ENCODE measurements at places on chromosomes 6 and 20.

GRCh38 chr6:73830119-73830518 lies 134.1 kb downstream of the CD109 start:
- DNase-seq, result no peak

- no peak for DNase-seq
These were observed 616 bp downstream of the CHMP4B start for GRCh38 chr20:33811776-33812151.

GRCh38 chr6:41027799-41028560 lies 11.0 kb downstream of the UNC5CL start:
- DNase-seq, result no peak

- no peak for DNase-seq
These were observed 53.9 kb downstream of the DHX35 start for GRCh38 chr20:39016041-39016440.

- no peak for DNase-seq
These were observed 47.1 kb upstream of the GATA5 start for GRCh38 chr20:62522748-62523396.

- no peak for DNase-seq
These were observed 78.7 kb downstream of the SLC2A10 start for GRCh38 chr20:46787991-46788762.

- DNase-seq, result no peak
These were observed 276.5 kb upstream of the CITED2 start for GRCh38 chr6:139650941-139651340.

DNA sequence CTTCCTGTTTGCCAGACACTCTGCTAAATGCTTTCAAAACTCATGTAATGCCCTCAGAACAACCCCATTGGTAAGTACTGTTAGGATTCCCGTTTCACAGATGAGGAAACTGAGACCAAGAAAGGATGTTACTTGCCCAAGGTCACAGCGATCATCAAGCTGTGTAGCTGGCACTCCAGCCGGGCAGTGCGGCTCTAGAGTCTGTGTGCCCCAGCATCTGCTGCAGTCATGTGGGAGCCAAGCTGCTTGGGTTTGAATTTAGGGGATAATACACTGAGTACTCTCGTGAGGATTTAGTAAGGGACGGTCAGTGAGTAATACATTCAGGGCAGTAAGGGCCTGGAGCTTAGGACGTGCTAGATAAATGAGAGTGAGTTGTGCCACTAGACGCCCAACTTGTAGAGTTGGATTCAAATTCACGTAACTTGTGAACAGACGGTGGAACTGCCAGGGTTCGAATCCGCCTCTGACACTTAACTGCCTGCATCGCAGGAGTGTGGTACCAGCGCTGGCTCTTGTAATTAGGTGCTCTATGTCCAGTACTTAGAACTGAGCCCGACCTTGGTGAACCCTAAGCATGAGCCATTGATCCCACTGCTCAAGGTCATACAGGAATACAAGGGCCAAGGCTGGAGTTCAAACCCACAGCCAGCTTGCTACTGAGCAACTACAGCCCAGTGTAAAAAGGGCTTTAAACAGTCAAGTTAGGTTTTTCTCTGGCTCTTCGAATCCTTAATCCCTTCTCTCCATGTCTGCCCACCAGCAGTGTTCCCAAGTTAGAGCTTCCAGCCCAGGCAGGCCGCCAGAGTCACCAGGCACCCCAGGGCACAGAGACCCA lies 70.2 kb downstream of the EYA2 start:
- no peak for DNase-seq

- no peak for DNase-seq
These were observed 590 bp downstream of the RNF217 start for GRCh38 chr6:124962639-124963415.

GRCh38 chr6:75673884-75674283 lies 72.2 kb downstream of the SENP6 start:
- no peak for DNase-seq

GRCh38 chr6:157066781-157067491 lies 256.4 kb downstream of the TMEM242 start:
- no peak for DNase-seq

- no peak for DNase-seq
These were observed 62.1 kb downstream of the OLIG3 start for GRCh38 chr6:137432054-137432611.

Data from SIG-M5 (cell line).